Trophoblast cell (in vitro differentiated cells and primary cell): ENCODE measurements at places on chromosomes 3 and 15.

GRCh38 chr3:3334491-3334890, 155.0 kb upstream of the CRBN start:
- no peaks in the 10 kb centered on the region for H3K4me1 ChIP-seq
- no peak overlapping the region for H3K27ac ChIP-seq
- peak; percentile 31 for DNase-seq
- H3K36me3 ChIP-seq: no peaks in the 10 kb centered on the region
- H3K27me3 ChIP-seq: no peaks in the 10 kb centered on the region

GRCh38 chr3:6862041-6862879, 1.3 kb downstream of the GRM7 start:
- DNase-seq: no peak
- peaks cover 43% of the 10 kb centered on the region for H3K27me3 ChIP-seq
- H3K4me3 ChIP-seq: no peak overlapping the region
- no peaks in the 10 kb centered on the region for H3K36me3 ChIP-seq
- peaks cover 14% of the 10 kb centered on the region for H3K4me1 ChIP-seq
- no peak overlapping the region for H3K27ac ChIP-seq

DNA sequence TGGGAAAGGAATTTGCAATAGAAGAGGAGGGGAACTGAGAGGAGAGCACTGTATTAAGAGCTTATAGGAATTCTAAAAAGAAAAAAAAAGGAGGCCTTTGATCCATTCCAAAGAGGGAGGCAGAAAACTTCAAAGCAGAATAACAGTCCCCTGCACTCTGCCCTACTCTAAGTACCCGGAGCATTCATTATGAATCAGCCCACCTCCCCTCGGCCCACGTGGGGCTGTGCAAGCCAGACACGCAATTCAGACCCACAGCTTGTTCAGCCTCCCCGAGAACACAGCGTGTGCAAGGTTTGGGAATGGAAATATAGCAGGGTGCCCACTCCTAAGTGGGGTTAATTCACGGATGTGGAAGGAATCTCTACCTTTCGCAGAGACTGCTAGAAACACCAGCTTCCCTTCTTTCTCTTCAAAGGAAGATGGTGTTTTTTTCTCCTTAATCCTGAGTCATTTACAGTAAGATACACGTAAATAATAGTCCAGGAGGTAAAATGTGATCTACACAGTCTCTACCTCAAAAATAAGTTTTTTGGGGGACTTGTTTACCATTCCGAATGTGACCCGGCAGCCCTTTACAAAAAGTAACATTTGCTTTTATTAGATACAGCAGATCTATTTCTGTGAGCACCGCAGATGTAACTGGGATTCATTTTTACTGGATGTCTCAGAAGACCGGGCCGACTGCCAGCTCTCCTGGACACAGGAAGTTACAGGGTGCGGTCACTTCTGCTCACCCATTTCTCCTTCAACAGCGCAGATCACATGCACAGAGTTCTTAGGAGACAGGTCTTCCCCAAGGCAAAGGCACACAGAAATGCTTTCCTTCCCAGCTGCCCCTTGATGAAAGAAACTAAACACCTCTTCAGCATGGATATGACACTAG, 768.5 kb upstream of the CFAP20DC start:
- no peak overlapping the region for H3K27ac ChIP-seq
- H3K4me1 ChIP-seq: peaks cover 2% of the 10 kb centered on the region
- no peaks in the 10 kb centered on the region for H3K27me3 ChIP-seq
- peak; percentile 31 for DNase-seq
- no peaks in the 10 kb centered on the region for H3K36me3 ChIP-seq
- H3K4me3 ChIP-seq: no peak overlapping the region

GRCh38 chr3:155078711-155079467, 1.2 kb upstream of the MME start:
- no peaks in the 10 kb centered on the region for H3K36me3 ChIP-seq
- H3K27ac ChIP-seq: no peak overlapping the region
- H3K27me3 ChIP-seq: no peaks in the 10 kb centered on the region
- H3K4me3 ChIP-seq: no peak overlapping the region
- H3K4me1 ChIP-seq: peaks cover 5% of the 10 kb centered on the region

GRCh38 chr3:111809186-111809585, 49.9 kb upstream of the PHLDB2 start:
- no peaks in the 10 kb centered on the region for H3K27me3 ChIP-seq
- peaks cover 10% of the 10 kb centered on the region for H3K4me1 ChIP-seq
- H3K4me3 ChIP-seq: no peak overlapping the region
- peak overlapping the region; percentile 11 for H3K27ac ChIP-seq
- H3K36me3 ChIP-seq: no peaks in the 10 kb centered on the region
- DNase-seq: peak; percentile 27

- H3K27me3 ChIP-seq: no peaks in the 10 kb centered on the region
- no peak overlapping the region for H3K4me3 ChIP-seq
- H3K4me1 ChIP-seq: no peaks in the 10 kb centered on the region
- H3K27ac ChIP-seq: no peak overlapping the region
Measured at GRCh38 chr3:126309861-126310655, 47.1 kb downstream of the KLF15 start.

GRCh38 chr15:73704869-73705645, 20.9 kb downstream of the CD276 start:
- H3K27ac ChIP-seq: no peak overlapping the region
- peaks cover 75% of the 10 kb centered on the region for H3K36me3 ChIP-seq
- no peak overlapping the region for H3K4me3 ChIP-seq
- H3K4me1 ChIP-seq: no peaks in the 10 kb centered on the region

GRCh38 chr3:35187908-35188307, 451.4 kb upstream of the ARPP21 start:
- no peaks in the 10 kb centered on the region for H3K36me3 ChIP-seq
- no peaks in the 10 kb centered on the region for H3K27me3 ChIP-seq
- no peaks in the 10 kb centered on the region for H3K4me1 ChIP-seq
- H3K4me3 ChIP-seq: no peak overlapping the region

GRCh38 chr15:94327356-94327936, 96.1 kb downstream of the MCTP2 start:
- no peaks in the 10 kb centered on the region for H3K36me3 ChIP-seq
- no peaks in the 10 kb centered on the region for H3K4me1 ChIP-seq
- H3K27me3 ChIP-seq: no peaks in the 10 kb centered on the region
- no peak overlapping the region for H3K4me3 ChIP-seq

DNA sequence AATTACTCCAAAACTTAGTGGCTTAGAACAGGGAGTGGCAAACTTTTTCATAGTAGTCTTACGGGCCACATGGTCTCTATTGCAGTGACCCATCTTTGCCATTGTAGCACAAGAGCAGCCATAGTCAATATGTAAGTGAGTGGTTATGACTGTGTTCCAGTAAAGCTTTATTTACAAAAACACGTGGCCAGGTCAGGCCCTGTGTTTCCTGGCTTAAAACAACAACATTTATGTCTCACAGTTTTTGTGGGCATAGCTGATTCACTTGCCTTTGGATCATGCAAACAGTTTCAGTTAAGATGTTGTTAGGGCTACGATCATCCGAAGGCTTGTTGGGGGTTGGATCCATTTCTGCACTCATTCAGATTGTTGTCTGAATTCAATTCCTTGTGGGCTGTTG, 103.8 kb downstream of the CHCHD6 start:
- H3K4me1 ChIP-seq: no peaks in the 10 kb centered on the region
- no peak overlapping the region for H3K4me3 ChIP-seq
- H3K36me3 ChIP-seq: no peaks in the 10 kb centered on the region
- DNase-seq: no peak
- H3K27me3 ChIP-seq: no peaks in the 10 kb centered on the region
- no peak overlapping the region for H3K27ac ChIP-seq

- H3K36me3 ChIP-seq: no peaks in the 10 kb centered on the region
- H3K4me3 ChIP-seq: no peak overlapping the region
- H3K4me1 ChIP-seq: peaks cover 7% of the 10 kb centered on the region
- no peak for DNase-seq
- peaks cover 6% of the 10 kb centered on the region for H3K27me3 ChIP-seq
- H3K27ac ChIP-seq: no peak overlapping the region
Measured at GRCh38 chr3:46574881-46575576, 8.9 kb upstream of the LRRC2 start.

DNA sequence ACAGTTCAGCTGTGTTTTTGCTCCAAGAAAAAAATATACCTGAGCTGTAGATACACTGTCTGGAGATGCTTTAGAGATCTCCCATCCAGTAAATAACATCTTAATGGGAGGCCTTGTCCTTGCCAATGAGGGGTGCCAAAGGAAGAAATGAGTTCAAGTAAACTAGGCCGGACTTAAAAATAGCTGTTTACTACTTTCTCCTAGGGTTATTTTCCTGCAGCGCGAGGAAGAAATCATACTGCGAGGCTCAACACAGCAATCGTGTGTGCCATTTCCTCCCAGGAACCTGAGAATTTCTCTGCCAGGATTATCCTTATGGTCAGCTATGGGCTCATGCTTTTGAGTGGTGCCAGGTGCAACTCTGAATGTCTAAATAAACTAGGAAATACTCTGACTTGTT, 71.9 kb downstream of the CMTM8 start:
- H3K4me3 ChIP-seq: no peak overlapping the region
- H3K4me1 ChIP-seq: peaks cover 3% of the 10 kb centered on the region

DNA sequence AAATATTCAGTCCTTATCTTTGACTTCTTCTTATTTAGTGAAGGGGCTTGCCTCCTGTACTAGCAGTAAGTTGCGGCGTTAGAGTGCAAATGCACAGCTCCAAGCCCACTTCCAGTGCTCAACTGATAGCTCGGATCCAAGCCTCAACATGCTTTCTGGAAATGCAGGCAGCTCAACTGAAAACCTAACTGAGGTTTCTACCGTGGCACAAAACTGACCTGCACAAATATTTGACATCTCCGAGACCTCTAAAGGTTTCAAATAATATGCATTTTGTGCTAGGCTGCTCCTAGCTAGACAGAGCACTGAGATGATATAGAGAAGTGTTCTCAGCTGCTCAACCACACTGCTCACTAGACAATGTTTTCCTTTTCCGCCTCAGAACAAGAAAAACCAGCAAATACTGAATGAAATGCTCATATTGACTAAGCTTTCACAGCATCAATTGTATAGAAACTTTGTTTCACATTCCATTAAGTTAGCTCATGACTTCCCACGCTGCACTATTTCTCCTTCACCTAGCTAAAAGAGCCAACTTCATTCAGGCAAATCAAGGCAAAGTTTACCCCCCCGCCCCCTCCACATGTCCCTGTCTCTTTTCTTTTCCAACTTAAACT, 822 bp downstream of the ZNF385D start:
- no peak for DNase-seq
- H3K4me3 ChIP-seq: no peak overlapping the region
- no peaks in the 10 kb centered on the region for H3K36me3 ChIP-seq
- H3K4me1 ChIP-seq: no peaks in the 10 kb centered on the region

DNA sequence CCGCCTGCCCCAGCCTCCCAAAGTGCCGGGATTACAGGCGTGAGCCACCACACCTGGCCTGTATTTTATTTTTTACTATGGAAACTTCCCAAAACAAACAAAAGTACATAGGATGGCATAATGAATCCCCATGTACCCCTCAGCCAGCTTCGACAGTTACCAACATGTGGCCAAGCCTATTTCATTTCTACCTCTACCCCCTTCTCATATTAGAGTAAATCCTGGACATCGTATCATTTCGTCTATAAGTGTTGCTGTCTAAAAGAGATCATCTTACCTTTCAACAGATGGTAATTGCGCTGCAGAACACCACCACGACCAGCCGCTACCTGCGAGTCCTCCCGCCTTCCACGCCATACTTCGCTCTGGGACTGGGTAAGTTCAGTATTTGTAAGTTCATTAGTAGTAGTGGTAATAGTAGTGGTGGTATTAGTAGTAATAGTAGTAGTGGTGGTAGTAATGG, 44.9 kb downstream of the DLEC1 start:
- no peak overlapping the region for H3K27ac ChIP-seq
- H3K36me3 ChIP-seq: no peaks in the 10 kb centered on the region
- H3K27me3 ChIP-seq: no peaks in the 10 kb centered on the region
- no peak for DNase-seq
- H3K4me1 ChIP-seq: no peaks in the 10 kb centered on the region

DNA sequence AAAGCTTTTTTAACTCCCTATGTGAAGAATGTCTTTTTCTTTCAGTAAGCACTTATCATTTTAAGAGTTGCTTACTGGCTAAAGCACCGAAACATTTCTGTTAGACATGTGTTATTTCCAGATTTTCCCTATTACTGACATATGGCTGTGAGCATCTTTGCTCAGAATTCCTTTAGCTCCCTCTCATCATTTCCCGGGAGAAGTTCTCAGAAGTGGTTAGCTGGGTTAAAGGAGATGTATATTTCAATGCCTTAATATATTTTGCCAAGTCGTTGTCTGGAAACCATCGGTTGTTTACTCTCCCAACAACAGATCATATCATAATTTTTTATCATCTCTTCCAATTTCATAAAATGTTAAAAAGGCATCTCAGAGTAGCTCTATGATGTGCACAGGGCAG, 396.5 kb downstream of the OCA2 start:
- no peaks in the 10 kb centered on the region for H3K36me3 ChIP-seq
- no peak overlapping the region for H3K27ac ChIP-seq
- peaks cover 3% of the 10 kb centered on the region for H3K4me1 ChIP-seq
- H3K27me3 ChIP-seq: no peaks in the 10 kb centered on the region
- DNase-seq: no peak

DNA sequence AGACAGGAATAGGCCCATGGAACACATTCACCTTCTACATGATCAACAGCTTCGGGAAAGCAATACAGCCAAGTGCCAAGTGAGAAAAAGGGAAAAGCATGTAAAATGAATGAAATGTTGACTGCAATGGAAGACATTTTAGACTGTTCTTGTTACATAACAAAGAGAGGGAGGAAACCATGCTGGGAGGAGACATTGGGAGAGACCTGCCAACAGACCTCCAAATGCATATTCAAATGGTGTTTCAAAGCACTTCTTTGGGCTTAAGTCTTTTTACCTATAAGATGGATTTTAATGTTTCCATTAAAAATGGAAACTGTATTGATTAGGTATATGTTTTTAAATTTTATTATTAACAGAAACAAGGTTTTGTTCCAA, 350.0 kb upstream of the THBS1 start:
- DNase-seq: no peak
- no peak overlapping the region for H3K4me3 ChIP-seq
- H3K36me3 ChIP-seq: no peaks in the 10 kb centered on the region
- H3K4me1 ChIP-seq: peaks cover 10% of the 10 kb centered on the region

- peaks cover 17% of the 10 kb centered on the region for H3K4me1 ChIP-seq
- no peak for DNase-seq
- no peak overlapping the region for H3K4me3 ChIP-seq
- H3K27ac ChIP-seq: peak overlapping the region; percentile 26
Measured at GRCh38 chr15:86165265-86166211, 85.9 kb downstream of the AGBL1 start.

- H3K4me1 ChIP-seq: no peaks in the 10 kb centered on the region
- no peak for DNase-seq
- peaks cover 19% of the 10 kb centered on the region for H3K27me3 ChIP-seq
- no peak overlapping the region for H3K4me3 ChIP-seq
- no peak overlapping the region for H3K27ac ChIP-seq
- H3K36me3 ChIP-seq: no peaks in the 10 kb centered on the region
Measured at GRCh38 chr15:28890711-28891495, 5.1 kb downstream of the APBA2 start.

DNA sequence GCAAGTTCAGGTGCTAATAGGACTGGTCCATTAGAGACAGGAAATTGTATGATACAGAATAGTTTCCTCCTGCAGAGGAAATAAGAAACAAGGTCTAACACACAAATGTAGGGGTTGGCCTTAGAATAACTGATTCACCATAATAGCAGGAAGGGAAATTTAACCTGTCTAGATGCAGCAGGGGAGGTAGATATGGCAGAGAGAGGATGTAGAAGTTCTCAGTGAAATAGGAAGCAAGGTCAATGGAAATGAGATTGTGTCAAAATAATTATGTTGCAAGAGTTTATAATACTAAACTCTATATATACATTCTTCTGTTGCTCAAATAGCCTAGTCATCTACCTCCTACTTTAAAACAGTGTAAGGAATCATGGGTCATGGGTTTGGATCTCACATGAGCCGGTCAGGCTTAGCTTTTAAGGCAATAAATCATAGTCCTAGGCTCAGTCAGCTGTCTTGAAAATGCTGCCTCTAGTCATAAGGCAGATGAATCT, 17.0 kb downstream of the BCL2A1 start:
- H3K4me1 ChIP-seq: no peaks in the 10 kb centered on the region
- no peak for DNase-seq
- H3K36me3 ChIP-seq: no peaks in the 10 kb centered on the region
- no peak overlapping the region for H3K4me3 ChIP-seq
